Dermis lymphatic vessel endothelial cell (primary cell): ENCODE measurements at places on chromosomes 13 and 19. TPM values are rescaled to one million over a fixed set of nuclear protein-coding genes. Genes with fewer than 3 reads are reported as not detected.

The ZNF577 gene
- total RNA-seq, result 3.1 and 4.2 TPM in 2 replicates

The CRLF1 gene
- total RNA-seq, result not detected in 2 replicates

The CTXN1 gene
- 0.33 and 0.77 TPM in 2 replicates for total RNA-seq

The PAK4 gene
- 3.1 and 4.6 TPM in 2 replicates for total RNA-seq

The BST2 gene
- total RNA-seq, result 0.34 and 0.43 TPM in 2 replicates

The ANGPTL8 gene
- not detected in 2 replicates for total RNA-seq

The MKNK2 gene
- total RNA-seq, result 75.1 and 110 TPM in 2 replicates

The CEACAM20 gene
- total RNA-seq, result not detected in 2 replicates

The ZNF677 gene
- total RNA-seq, result 13.3 and 13.7 TPM in 2 replicates

The CNOT3 gene
- total RNA-seq, result 5.7 and 9.2 TPM in 2 replicates

The GGN gene
- 0.11 TPM in 1 of 2 replicates, not detected in the other for total RNA-seq

The ZNF793 gene
- total RNA-seq, result 0.22 and 0.86 TPM in 2 replicates

The ZNF208 gene
- 0.09 TPM in 1 of 2 replicates, not detected in the other for total RNA-seq

The CACNG7 gene
- not detected in 2 replicates for total RNA-seq

The TMIGD2 gene
- not detected in 2 replicates for total RNA-seq

The LILRA1 gene
- total RNA-seq, result not detected in 2 replicates

The ZFP82 gene
- 4.3 and 7.3 TPM in 2 replicates for total RNA-seq

The ZNF426 gene
- total RNA-seq, result 16.4 and 24.8 TPM in 2 replicates

The CD320 gene
- total RNA-seq, result 18.5 and 20.7 TPM in 2 replicates

The GPR4 gene
- 0.86 and 1.3 TPM in 2 replicates for total RNA-seq

The CCNE1 gene
- total RNA-seq, result 1.1 and 1.7 TPM in 2 replicates

The CNN1 gene
- under 0.01 TPM in 1 of 2 replicates, not detected in the other for total RNA-seq

The ICAM5 gene
- total RNA-seq, result under 0.01 TPM in 1 of 2 replicates, not detected in the other

The TSKS gene
- total RNA-seq, result under 0.01 TPM in 2 replicates

The LHFPL6 gene
- 60.4 and 73.0 TPM in 2 replicates for total RNA-seq
